ENCODE measurements at places on chromosomes 3 and 15.

DNA sequence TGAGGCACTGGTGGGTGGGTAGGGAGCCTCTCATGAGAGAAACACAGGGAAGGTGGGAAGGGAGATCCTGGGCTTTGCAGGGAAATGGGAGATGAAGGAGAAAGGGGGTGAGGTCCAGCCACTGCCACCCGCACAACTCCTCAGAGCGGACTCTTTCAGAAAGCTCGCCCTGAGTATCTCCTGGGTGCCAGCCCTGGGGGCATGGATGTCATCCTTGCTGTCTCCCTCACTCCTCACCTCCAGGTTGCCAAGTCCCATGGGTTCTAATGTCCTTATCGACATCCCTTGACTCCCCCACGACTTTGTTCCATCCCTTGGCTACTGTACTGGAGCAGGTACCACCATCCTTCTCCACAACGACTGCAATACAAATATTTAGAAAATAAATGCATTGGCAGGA is 40.9 kb downstream of the SYNM start:
- no peak for DNase-seq

GRCh38 chr3:196320137-196320536 is 2.1 kb upstream of the DYNLT2B start:
- no peak for DNase-seq

- DNase-seq = peak; percentile 95
Measured at GRCh38 chr3:134464064-134464688, 21.6 kb downstream of the ANAPC13 start.

GRCh38 chr3:9088441-9089353 is 125.4 kb upstream of the RAD18 start:
- DNase-seq = peak; percentile 45

DNA sequence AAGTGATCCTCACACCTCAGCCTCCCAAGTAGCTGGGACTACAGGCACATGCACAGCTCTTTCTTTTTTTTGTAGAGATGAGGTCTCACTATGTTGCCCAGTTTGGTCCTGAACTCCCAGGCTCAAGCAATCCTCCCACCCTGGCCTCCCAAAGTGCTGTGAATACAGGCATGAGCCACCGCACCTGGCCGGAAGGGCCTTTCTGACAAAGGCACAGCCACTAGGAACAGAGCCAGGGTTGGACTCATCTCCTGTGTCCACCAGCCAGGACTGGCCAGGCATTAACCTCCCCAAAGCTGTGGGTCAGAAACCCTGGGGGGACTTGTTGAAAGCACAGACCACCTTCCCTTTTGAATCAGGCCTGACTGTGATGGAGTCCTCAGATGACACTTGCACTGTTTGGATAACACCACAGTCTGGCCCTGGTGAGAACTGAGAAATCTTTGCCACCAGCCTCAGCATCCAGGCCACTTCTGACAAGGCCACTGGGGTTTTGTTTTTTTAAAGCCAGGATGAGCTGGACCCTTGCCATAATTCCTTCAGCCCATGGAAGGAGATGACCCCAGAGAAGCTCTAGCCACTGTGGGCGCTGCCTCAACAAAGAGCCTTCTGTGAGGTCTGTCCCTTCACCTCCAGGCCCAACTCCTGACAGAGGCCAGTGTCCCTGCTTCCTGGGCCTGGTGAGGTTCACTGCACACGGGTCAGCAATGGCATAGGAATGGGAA is 4.8 kb downstream of the TKT start:
- DNase-seq = no peak

- DNase-seq = no peak
Measured at GRCh38 chr15:35673093-35673684, 127.2 kb upstream of the DPH6 start.

DNA sequence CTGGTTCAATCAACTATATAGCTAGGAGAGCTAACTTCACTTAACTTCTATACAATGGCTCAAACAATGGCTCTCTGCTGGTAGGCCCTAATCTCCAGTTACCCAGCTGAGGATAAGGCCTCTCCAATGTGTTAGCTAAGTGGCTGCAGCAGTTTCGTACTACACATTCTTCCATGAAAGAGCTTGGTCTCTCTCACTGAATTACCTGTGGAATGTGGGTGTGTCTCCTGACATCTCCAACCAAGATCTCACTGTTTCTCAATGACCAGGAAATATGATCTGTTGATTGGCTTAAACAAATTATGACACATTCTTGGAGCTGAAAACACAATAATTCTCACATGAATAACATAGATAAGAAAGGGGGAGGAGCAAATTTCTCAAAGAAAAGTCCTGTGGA is 169.8 kb upstream of the ROBO1 start:
- no peak for DNase-seq

DNA sequence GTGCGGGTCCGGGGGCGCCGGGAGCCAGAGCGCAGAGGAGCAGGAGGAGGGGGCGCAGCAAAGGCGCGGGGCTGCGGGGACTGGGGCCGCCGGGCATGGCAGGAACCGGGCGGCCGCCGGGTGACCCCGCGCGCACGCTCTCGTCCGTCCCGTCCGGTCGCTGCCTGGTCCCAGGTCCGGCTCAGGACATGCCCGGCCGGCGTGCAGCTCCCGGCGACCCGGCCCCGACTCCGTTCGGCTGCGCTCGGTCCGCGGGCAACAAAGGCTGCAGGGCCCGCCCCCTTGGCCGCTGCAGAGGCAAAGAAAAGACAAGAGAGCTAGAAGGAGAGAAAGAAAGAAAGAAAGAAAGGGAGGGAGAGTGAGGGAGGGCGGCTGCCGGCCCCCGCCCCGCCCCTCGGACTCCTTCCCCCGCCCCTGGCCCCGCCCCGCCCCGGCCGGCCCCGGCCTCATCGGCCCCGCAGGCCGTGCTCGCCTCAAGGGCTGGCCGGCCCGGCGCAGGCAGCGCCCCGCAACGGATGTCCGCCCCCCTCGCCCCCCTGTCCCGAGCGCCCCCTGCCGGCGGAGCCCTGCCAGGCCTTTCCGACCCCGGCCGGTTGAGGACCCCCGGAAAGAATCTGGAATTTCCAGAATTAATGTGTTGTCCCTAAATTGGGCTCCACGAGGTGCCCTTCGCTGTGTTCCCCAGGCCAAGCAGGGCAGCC is at the start of gene ADAMTS7:
Gene ADAMTS7, minus strand, starts transcription at position 341 of the 701 bp plus-strand sequence. Its CDS starts 244 bp downstream, at position 97.
- DNase-seq = peak; percentile 85

DNA sequence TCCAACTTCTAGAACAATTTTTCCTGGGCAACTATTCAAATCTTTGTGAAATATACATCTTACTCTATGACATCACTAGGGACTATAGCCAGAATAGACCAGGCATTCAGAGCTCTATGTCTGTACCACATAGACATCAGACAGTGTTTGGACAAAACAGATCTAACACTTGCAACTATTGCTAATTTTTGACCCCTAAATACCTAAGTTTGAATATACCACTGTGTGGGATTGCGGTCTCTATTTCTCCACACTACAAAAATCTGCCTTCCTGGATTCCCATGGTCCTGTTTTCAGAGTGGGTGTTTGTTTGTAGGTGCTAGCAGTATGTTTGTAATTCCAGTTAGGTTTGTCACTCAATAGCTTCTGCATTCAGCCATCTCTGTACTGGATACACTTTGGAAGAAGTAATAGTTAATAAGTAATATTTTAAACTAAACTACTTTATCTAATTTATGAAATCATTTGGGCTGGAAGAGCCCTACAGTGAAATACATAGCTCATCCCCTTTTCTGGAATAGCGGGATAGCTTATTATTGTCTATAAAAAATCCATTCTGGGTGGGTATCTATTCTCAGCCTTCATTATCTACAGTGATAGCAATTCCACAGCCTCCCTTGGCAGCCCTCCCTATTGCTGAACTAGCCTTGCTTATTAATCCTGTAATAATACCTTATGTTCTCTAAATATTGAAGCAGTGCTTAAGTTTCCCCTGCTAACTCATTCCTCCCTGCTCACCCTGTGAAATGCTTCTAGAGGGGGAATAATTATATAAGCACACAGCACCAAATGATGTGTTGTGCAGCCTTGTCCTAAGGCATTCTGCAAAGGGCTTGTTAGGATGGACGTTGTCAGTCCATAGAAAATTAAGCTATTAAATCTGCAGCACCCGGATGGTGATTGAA is 49.4 kb downstream of the RBMS3 start:
- DNase-seq = no peak

- peak; percentile 76 for DNase-seq
Measured at GRCh38 chr3:171811295-171811912, 1.1 kb upstream of the PLD1 start.

- DNase-seq = no peak
Measured at GRCh38 chr15:63362885-63363284, 18.8 kb downstream of the CA12 start.

DNA sequence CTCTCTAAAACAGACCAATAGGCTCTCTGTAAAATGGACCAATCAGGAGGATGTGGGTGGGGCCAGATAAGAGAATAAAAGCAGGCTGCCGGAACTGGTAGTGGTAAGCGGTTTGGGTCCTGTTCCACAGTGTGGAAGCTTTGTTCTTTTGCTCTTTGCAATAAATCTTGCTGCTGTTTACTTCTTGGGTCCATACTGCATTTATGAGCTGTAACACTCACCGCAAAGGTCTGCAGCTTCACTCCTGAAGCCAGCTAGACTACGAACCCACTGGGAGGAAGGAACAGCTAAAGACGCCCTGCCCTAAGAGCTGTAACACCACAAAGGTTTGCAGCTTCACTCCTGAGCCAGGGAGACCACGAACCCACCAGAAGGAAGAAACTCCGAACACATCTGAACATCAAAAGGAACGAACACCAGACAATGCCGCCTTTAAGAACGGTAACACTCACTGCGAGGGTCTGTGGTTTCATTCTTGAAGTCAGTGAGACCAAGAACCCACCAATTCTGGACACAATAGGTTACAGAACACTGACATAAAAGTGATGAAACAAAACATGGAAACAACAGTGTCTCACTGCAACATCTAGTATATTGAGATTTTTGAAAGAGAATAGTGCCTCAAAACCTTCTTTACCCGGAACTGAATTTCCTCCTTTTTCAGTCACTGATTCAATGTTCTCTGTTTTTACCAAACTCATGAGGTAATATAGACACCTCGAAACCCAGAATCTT is 28.8 kb upstream of the PLSCR2 start:
- DNase-seq = no peak

- DNase-seq = no peak
Measured at GRCh38 chr15:66968806-66969596, 96.4 kb upstream of the SMAD3 start.

DNA sequence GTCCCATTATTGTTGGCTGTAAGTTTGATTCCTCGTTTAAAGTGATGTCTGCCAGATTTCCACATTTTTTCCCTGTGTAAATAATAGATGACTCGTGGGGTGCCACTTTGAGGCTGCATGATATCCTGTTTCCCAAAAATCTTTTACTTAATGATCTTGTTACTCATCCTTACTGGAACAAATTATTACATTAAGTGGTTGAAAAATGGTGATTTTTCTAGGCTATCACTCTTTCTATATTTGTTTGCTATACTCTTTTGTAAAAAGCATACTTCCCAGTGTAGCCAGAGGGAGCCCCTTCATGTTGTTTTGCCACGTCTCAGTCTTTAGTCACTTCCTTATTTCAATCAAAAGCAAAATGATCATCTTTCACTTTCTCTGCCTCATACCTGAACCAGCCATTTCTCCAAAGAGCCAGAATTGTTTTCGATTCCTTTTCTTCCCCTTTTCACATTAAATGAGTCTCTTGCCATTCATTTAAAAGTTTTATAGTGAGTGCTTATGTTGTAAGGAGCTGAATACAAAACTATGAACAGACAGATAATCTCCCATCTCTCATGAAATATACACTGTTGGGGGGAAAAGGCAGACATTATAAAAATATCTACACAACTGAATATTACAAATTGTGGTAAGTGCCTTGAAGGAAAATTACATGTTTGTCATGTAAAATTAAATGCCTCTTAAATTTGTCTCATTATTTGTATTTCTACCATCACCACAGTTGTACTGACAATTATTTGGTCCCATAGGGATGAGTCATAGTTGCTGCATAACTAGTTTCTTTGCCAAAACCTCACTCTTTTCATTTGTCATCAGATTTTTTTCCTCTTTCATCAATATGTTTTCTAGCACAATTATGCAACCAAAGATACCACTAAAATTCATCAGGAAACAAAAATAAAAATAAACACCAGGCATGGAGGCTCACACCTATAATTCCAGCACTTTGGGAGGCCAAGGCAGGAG is 41.5 kb downstream of the ADGRG7 start:
- no peak for DNase-seq

Data from eye (tissue), 1 donor.